ENCODE measurements at places on chromosomes 13 and 19.

DNA sequence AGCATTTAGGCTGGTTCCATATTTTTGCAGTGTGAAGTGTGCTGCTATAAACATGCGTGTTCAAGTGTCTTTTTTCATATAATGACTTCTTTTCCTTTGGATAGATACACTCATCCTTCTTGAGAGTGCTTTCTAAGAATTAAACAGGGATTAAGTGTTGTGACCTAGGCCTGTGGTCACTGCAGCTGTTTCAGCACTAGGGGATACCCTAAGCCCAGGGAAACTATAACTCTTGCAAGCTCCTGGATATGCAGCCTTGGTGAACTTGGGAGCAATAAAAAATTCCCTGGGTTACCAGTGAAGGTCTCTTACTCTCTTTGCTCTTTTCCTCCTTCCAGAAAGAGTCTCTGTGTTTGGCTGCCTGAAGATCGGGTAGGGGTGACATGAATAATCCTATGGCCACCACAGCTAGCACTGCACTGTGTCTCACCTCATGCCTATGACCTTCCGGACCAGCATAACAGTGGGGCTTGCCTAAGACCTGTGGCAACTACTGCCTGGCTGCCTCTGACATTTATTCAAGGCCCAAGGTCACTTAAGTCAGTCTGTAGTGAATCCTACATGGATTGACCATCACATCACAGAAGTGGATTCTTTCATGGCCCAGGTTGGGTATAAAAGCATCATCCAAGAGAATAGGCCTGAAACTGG, 799.7 kb downstream of the DACH1 start:
- no peak for DNase-seq

DNA sequence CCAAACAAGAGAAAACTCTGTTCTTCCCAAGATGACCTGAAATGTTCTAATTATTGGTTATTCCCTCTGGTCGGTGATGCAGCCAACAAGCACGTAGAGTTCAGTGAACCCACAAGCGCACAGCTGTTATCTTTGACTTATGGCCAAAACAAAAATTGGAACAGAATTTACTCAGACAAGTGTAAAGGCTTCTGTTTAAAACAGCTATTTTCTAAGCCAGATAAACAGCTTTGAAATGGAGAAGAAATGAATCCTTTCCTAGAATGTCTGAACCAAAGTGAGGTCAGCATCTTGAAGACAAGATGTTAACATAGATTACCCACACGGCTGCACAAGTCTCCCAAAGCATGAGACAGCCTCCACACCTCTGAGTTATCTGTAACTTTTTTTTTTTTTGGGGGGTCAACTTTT, 669.2 kb downstream of the DIAPH3 start:
- no peak for DNase-seq

- DNase-seq: no peak
These were observed 7.1 kb upstream of the ACTN4 start for GRCh38 chr19:38640368-38640767.

DNA sequence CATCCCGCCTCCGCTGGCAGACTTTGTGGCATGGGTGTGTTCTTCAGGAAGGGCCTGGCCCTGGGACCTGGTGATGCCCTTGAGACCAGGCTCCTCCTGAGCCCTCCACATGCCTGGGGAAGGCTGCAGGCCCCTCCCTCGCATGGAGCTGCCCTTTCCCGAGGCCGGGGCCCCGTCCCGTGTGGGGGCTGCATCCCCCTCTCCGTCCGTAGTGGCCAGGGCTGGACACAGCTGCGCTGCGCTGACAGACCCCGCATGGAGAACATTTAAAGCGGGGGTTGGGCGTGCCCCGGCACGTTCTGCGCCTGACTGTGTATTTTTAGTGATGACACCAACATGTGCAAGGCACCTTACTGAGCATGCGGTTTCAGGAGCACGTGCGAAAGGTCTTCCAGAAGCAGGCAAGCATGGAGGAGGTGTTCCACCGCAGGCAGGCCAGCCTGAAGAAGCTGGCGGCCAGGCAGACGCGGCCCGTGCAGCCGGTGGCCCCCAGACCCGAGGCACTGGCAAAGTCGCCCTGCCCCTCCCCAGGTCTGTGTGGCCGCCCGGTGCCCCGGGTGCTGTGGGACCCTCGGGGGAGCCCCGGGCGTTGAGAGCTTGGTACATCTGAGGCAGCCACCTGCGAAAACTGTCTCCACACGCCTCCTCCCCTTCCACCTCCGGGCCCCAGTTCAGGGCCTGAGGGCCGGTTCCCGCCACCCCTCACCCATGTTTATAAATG, 28.8 kb upstream of the F7 start:
- no peak for DNase-seq

DNA sequence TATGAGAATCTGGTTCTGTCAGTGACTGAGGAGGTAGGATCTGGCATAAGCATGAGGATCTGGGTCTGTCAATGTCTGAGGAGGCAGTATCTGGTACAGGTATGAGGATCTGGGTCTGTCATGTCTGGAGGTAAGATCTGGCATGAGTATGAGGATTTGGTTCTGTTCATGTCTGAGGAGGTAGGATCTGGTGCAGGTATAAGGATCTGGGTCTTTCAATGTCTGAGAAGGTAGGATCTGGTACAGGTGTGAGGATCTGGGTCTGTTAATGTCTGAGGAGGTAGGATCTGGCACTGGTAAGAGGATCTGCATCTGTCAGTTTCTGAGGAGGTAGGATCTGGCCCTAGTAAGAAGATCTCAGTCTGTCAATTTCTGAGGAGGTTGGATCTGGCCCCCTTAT, 12.4 kb upstream of the PDCD2L start:
- no peak for DNase-seq

All from stimulated activated CD4-positive, alpha-beta T cell treated with anti-CD3 and anti-CD28 coated beads, Interleukin-15, amount 100 ng/mL, for 48 hours (primary cell).